ENCODE measurements at places on chromosomes 12 and 14. TPM values are rescaled to one million over a fixed set of nuclear protein-coding genes. Genes with fewer than 3 reads are reported as not detected.

CCDC184 gene
- total RNA-seq = 0.58 TPM

CLEC4A gene
- 0.83 TPM for total RNA-seq

GPR84 gene
- total RNA-seq = 0.65 TPM

ASPG gene
- total RNA-seq = not detected

C12orf50 gene
- total RNA-seq = 0.08 TPM

GRCh38 chr14:54489318-54489683 lies 521 bp upstream of the GMFB start:
- no peak for DNase-seq

DNA sequence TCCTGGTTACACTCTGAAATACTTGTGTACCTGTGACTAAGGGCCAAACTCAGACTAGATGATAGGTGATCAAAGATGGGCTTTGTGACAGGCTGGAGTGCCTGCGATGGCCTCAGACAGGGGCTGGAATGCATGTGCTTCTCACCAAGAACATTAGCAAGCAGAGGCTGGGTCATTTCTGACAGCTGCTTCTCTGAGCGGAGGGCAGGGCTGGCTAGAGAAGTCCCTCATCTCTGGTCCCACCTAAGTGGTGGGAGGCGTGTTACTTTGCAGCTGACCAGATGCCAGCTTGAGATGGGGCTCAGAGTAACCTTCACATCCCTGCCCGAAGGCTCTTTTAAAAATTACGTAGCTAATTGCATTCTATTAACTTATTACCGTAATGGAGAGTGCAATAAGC lies 106.8 kb upstream of the RTL1 start:
- no peak for DNase-seq

GRCh38 chr12:99454539-99455172 lies 192.9 kb upstream of the GARIN6 start:
- no peak for DNase-seq

GRCh38 chr14:75422169-75422568 lies 5.7 kb upstream of the JDP2 start:
- DNase-seq = no peak

DNA sequence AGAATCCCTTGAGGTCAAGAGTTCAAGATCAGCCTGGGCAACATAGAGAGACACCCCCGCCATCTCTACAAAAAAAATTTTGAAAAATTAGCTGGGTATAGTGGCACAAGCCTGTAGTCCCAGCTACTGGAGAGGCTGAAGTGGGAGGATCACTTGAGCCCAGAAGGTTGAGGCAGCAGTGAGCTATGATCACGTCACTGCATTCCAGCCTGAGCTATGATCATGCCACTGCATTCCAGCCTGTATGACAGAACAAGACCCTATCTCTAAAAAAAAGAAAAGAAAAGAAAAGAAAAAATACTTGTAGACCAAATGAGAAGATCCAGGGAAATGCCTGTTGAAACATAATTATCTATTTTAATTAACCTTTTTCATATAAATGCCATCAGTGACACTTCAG lies 93.8 kb upstream of the MDM1 start:
- DNase-seq = no peak

- no peak for DNase-seq
These were observed 110.1 kb downstream of the SAMD4A start for GRCh38 chr14:54676812-54677708.

DNA sequence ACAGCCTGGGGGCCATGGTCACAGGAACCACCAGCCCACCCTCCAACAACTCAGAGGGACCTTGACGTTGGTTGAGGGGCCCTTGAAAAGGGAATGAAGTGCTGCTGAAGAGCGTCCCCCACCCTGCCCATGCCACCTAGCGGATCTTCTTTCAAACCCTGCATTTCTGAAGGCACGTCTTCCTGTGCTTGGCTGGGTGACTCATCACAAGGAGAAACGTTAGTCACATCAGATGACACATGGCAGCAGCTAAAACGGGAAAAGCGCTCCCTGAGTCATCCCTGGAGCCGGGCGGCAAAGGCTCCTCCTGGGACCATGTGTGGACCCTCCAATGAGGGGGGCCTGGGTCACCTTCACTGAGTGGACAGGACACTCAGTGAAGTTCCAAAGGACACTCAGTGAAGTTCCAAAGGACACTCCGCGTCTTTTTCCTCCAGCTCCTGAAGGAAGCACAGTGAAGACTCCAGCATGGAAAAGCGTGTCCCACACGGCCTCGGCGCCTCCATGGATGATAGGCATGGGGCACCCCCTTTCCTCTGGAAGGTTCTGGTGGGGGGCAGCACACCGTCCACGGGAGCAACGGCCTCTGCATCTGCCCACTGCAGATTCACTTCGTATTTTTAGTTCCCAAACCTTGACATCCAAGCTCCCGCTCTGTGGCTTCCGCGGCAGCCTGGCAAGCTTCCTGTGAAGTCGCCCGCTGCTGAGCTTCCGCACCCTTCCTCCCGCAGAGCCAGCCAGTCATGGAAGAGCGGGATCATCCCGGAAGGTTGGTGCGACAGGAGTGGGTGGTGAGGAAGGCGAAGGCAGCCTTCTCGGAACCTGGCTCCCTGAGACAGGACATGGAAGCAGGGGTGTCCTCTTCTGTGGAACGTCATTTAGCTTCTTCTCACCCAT lies 383.4 kb downstream of the VRK1 start:
- DNase-seq = no peak

DNA sequence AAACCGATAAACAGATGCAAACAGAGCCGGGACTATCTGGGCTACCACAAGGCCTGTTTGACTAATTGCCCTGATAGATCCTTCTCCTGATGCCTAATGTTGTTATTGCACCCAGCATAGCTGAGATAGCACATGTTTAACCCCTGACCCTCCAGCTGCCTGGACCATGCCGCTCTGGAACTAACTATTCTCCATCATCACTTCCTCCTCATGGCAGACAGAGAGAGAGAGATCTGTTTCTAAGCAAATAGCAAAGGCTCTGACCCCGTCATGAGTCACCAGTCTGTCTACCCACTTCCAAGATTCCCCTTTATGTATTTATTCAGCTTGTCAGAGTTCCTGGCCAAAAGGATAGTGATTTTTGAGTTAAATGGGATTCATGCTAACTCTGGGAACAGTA lies 58.2 kb upstream of the FLRT2 start:
- no peak for DNase-seq

GRCh38 chr12:132413931-132414588 lies 75.9 kb upstream of the FBRSL1 start:
- DNase-seq = no peak
